ENCODE measurements at places on chromosomes 7 and 10.
A peak's percentile ranks its signal among the peaks of the same experiment; 100 is the strongest.

- no peak for DNase-seq
Observed at GRCh38 chr7:52857367-52857766, 178.1 kb upstream of the POM121L12 start.

- no peak for DNase-seq
Observed at GRCh38 chr10:5774987-5775620, 38.1 kb downstream of the GDI2 start.

GRCh38 chr7:39453743-39454355 lies 112.4 kb upstream of the YAE1 start:
- DNase-seq, result peak; percentile 34

DNA sequence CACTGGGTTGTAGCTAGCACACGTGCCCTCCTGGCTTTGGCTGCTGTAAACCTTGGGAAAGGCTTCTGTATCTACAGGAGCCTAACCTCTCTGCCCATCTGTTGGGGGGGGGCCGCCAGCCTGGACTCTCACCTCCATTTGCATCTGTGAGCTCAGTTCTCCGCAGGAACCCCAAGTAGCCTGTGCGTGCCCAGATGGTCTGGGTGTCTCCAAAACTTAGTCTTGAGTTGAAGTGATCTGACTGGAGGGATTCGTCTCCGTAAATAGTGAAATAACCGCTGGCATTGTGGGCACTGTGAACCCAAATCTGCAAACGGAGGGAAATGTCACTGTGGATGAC lies 147.9 kb downstream of the ZMYND11 start:
- DNase-seq, result no peak

GRCh38 chr10:91434041-91434440 lies 23.9 kb downstream of the HECTD2 start:
- no peak for DNase-seq

DNA sequence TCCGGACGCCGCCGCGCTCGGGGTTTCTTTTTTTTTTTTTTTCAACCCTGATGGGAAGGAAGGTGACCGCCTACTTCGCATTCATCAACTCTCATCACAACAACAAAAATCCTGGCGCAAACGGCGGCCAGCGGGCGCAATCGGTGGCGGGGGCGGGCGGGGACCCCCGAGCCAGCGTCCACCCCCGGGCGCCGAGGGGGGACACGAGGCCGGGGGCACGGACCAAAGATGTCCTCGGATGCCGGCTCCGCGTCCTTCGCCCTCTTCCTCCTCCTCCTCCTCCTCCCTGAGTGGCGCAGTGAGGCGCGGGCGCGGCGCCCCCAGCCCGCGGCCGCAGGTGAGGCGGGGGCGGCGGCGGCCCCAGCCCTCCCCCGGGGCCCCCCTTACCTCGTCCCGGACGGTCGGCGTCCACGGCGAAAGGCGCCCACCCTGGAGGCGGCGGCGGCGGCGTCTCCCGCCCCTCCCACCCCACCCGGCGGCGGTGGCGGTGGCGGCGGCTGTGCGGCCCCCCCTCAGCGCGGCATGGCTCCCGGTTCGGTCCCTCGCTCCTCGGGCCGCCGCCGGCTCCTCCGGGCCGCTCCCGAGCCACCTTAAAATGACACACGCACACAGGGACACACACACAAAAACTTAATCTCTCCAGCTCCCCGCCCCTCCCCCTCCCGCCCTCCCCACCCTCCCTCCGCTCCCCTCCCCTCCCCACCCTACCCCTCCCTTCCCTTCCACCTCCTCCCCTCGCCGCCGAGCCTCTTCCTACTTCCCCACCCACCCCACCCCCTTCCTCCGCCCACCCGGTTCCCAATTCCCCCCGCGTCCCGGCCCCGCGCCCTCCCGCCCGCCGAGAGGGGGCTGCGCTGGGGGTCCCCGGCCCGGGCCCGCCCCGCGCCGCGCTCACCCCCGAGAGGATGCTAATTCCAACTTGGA lies at the start of gene CTBP2:
CTBP2 (minus strand) TSS at position 632 of the 924 bp plus-strand sequence.
- no peak for DNase-seq

GRCh38 chr7:103993551-103993950 lies 4.1 kb upstream of the RELN start:
- DNase-seq, result no peak

GRCh38 chr7:120334475-120334874 lies 61.5 kb downstream of the KCND2 start:
- DNase-seq, result no peak

All from activated T-cell treated with anti-CD3 and anti-CD28 coated beads for 24 hours (primary cell).